ENCODE measurements at places on chromosomes 7 and 10.
A peak's percentile ranks its signal among the peaks of the same experiment; 100 is the strongest.

DNA sequence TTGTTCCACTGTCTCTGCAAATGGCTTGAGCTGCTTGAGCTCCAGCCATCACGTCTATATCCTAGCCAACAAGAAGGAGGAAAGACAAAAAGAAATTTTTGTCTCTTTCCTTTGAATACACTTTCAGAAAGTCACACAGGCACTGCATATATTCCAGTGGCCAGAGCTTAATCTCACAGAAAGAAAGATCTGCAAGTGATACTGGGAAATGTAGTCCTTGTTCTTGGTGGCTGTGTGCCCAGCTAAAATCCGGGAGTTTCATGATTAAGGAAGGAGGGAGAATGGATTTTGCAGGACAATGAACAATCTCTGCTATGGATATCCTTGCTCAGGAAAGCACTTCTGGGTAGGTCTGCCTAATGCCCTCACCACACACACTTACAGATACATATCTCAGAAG is 19.5 kb upstream of the DLG5 start:
- DNase-seq: no peak

DNA sequence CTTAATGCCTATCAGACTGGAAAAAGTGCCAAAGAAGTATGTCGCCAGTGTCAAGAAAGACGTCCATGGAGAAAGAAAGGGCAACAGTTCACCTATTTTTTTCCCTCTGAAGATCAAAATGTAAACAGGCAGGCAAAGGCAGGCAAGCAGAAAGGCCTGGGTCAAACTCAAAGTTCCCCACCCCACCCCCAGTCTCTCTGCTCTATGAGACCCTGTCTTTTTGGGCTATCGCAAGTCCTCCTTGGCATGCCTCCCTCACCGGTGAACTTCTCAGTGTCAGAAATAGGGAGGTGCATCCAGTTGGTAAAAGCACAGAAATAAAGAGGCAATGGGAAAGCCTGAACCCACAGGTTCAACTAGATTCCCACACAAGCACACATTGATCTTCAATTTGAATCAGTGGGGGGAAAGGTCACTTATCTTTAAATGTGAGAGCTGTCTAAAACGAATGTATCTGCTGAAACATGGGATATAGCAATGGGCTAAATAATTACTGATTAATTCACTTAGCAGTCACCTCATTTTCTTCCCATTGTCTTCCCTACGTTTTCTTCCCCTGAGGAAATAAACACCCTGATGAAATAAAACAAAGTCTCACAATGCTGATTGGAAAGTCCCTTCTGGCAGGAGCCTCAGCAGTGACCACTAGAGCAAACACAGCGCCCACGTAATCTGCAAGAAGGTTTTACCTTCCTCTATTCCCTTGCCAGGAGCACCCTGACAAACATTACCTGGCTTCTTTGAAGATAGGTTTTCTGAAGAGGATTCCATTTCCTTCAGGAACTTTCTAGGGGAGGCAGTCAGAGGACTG is 31.1 kb downstream of the JAZF1 start:
- DNase-seq: no peak

GRCh38 chr10:6108631-6109443 is 20.0 kb downstream of the RBM17 start:
- DNase-seq: peak; percentile 56

GRCh38 chr7:92699560-92699959 is 109.4 kb upstream of the FAM133B start:
- no peak for DNase-seq

- DNase-seq: no peak
These were observed 44.3 kb downstream of the SCRN1 start for GRCh38 chr7:29945259-29945809.

DNA sequence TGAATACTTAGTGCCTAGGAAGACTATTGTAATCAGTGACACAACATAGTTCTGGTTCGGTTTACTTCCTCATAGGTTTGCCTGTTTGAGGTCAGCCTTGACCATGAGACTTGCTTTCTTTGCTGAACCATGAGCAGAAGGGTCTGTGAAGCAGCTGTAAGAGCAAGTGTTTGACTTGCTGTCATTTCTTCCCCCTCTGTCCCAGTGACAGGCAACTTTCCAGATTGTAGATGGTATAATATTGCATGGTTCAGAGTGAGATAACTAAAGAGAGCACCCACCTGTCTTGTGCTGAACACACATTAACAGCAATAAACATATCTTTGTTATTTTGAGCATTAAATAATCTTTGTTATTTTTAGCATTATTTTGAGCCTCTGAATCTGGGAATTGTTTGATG is 9.3 kb upstream of the RTKN2 start:
- DNase-seq: no peak

DNA sequence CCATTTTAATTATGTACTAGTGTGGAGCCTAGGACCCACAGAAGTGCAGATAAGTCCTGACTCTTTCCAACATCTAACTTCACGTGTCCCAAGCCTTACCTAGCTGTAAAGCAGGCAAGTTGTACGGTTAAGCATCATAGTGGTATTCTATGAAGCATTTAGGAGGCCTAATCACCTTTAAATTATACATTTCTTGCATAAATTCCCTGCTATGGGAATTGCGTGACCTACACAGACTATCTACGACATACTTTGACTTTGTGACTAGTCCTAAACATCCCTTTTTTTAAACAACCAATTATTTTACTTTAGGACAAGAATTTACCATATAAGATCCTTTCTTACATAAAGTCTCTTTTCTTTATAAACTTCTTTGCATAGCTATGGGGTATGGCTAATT is 37.7 kb upstream of the LRGUK start:
- DNase-seq: no peak

DNA sequence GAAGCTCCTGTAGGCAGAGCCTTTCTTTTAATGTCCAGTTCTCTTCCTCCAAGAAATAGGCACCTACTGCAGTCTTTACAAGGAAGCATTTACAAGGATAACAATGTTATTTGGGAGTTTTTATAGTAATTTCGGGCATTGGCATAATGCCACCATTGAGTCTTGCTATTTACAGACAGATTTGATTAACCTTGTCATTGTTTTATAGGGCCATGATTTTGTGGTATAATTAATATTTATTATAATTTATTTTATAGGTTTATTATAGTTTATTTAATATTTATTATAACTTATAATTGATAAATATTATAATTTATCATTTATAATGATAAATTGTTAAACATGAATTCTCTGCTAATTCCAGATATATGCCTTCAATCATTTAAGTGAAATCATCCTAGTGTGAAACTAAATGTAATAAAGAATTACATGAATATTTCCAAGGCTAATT is 573 bp upstream of the POT1 start:
- DNase-seq: no peak

GRCh38 chr7:27148031-27148755 is 619 bp upstream of the HOXA6 start:
- no peak for DNase-seq

GRCh38 chr10:75660823-75661222 is 229.4 kb downstream of the LRMDA start:
- DNase-seq: no peak

- DNase-seq: no peak
These were observed 2.0 kb upstream of the NRAP start for GRCh38 chr10:113665806-113666354.

GRCh38 chr7:153030976-153031375 is 271.4 kb downstream of the ACTR3B start:
- no peak for DNase-seq

Data from CD4-positive, alpha-beta T cell treated with Interleukin-6 for 4 hours (primary cell).